Progenitor cell of endocrine pancreas (in vitro differentiated cells): ENCODE measurements at places on chromosomes 1 and 21. TPM values are rescaled to one million over a fixed set of nuclear protein-coding genes. Genes with fewer than 3 reads are reported as not detected.

Gene C1orf185
- total RNA-seq, result not detected in 2 replicates

Gene CSDE1
- 606 and 628 TPM in 2 replicates for total RNA-seq

Gene ANGPTL7
- total RNA-seq, result not detected in 2 replicates

Gene DNAJB4
- total RNA-seq, result 27.2 and 30.1 TPM in 2 replicates

GRCh38 chr1:155182052-155182550 lies 8.5 kb downstream of the TRIM46 start:
- DNase-seq, result no peak
